ENCODE measurements at places on chromosomes 4 and X.

- no peak for DNase-seq
These were observed 142.0 kb downstream of the CAMK2D start for GRCh38 chr4:113619526-113619925.

DNA sequence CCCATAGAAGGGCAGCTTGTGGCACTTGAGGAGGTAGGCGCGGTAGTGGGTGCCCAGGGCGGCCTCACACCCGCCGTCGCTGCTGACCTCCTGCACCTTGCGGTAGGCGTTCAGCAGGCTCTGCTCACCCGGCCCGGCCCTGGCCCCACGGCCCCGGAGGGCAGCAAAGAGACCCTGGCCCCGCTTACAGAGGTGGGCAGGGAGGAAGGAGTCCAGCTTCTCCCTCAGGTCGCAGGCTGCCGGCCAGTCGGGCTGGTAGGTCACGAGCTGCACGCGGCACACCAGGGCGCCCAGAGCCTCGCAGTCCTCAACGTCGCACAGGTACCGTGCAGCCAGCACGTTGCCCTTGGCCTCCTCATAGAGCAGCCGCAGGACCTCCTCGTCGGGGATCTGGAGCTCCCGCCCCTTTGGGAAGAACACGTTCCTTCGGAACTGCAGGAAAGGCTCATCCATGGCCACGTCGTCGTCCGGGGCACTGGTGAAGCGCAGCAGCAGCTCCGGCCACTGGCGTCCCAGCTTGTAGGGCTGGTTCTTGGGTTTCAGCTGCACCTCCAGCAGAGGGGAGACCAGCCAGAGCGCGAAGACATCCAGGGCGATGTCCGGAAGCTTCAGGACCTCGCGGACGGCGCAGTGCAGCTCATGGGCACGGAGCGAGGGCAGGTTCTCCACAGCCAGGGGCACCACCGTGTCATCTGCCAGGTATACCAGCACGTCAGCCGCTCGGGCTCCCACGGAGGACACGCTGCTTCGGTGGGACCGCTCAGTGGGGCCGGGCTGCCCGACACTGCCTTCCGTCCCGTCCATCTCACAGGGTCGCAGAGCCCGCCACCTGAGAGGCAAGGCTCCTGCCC, 17.1 kb upstream of the LAS1L start:
- DNase-seq: no peak

DNA sequence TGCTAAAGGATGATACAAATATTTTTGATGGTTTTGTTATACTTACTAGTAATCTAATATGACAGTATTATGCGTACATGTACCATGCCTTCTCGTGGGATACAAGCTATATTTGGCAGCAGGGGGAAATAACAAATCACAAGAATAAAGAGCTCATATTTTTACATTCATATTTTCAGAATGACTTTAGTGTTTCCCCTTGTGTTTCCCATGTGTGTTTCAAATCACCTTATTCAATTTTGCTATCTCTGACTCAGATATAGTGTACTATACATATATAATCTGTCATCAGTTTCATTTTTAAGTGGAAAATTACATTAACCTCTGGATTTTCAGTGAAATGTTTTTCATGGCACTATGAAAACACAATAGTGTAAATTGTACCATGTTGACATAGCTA, 146.8 kb downstream of the RPA4 start:
- no peak for DNase-seq

GRCh38 chrX:129235903-129236302, 287.4 kb downstream of the SMARCA1 start:
- DNase-seq: no peak

Data from vagina (tissue), 2 donors.